Epithelial cell of alveolus of lung (primary cell): ENCODE measurements at places on chromosomes 4 and X. TPM values are rescaled to one million over a fixed set of nuclear protein-coding genes. Genes with fewer than 3 reads are reported as not detected.

Gene FAM9A
- not detected in 2 replicates for total RNA-seq

Gene TAF7L
- 0.16 and 1.0 TPM in 2 replicates for total RNA-seq

Gene MMGT1
- 21.6 and 30.0 TPM in 2 replicates for total RNA-seq

Gene TRMT44
- total RNA-seq = 12.5 and 13.7 TPM in 2 replicates

Gene FOXP3
- total RNA-seq = 0.39 TPM in 1 of 2 replicates, not detected in the other

Gene FAM241A
- total RNA-seq = 1.5 and 2.3 TPM in 2 replicates

Gene TMSB15C
- total RNA-seq = 1.9 and 3.2 TPM in 2 replicates

Gene PF4V1
- 1.3 TPM in 1 of 2 replicates, not detected in the other for total RNA-seq

Gene CLGN
- 3.0 and 7.1 TPM in 2 replicates for total RNA-seq

Gene SSX1
- total RNA-seq = not detected in 2 replicates

Gene USP17L26
- total RNA-seq = not detected in 2 replicates

Gene GPC3
- total RNA-seq = 0.26 and 3.5 TPM in 2 replicates

Gene CTAG1A
- not detected in 2 replicates for total RNA-seq

Gene S100G
- total RNA-seq = not detected in 2 replicates

Gene GC
- not detected in 2 replicates for total RNA-seq

Gene SASH3
- not detected in 2 replicates for total RNA-seq

Gene MED12
- total RNA-seq = 19.0 and 25.6 TPM in 2 replicates

Gene MAGIX
- 0.40 and 3.4 TPM in 2 replicates for total RNA-seq

Gene MOB1B
- total RNA-seq = 10.9 and 15.1 TPM in 2 replicates

Gene CENPVL2
- total RNA-seq = not detected in 2 replicates

Gene SSX3
- total RNA-seq = not detected in 2 replicates

Gene SLC10A4
- total RNA-seq = not detected in 2 replicates

Gene MAGEC3
- not detected in 2 replicates for total RNA-seq

Gene PLAC8
- total RNA-seq = not detected in 2 replicates

Gene OCIAD2
- total RNA-seq = 17.5 and 55.9 TPM in 2 replicates
